Fibroblast of skin of abdomen (primary cell): ENCODE measurements at places on chromosomes 2 and 18.

DNA sequence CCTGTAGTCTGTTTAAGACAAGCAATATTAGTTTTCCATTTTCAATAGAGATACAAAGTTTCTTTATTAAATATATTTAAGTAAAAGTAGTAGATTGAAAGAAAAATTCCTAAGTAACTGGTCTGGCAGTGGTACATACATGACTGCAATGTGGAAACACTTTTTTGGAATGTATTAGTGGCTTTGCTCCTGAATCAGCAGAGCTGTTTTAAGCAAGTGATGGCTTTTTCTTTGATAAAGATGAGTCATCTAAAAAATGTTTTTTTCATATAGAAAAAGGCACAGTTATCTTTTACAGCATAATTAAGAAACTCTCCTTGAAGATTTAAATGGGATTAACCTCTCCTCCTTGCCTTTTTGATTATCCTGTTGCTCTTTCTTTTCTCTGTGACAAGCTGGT lies 34.9 kb downstream of the KDM3A start:
- peak; percentile 59 for DNase-seq

DNA sequence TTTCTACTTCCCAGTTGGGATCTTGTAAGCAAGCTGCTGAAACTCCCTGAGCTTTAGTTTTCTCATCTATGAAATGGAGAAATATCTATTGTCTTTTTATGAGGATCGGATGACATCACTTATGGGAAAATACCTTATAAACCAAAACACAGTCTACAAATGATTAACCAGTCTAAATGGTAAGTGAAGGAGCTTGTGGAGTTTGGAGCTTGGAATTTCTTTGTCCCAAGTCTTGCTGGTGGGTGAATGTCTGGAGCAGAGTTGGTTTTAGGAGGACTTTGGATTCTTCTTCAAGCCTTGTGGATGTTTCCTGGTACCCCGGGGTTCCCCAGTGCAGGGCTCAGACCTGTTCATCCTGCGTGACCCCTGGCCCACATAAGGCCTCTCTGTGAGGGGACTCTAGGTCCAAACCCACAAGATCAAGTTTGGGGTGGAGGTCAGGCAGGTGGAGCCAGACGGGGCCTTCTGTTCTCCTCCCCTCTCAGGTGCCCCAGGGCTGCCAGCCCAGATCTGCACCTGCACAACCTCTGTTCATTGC lies 43.2 kb downstream of the FOSL2 start:
- no peak for DNase-seq

DNA sequence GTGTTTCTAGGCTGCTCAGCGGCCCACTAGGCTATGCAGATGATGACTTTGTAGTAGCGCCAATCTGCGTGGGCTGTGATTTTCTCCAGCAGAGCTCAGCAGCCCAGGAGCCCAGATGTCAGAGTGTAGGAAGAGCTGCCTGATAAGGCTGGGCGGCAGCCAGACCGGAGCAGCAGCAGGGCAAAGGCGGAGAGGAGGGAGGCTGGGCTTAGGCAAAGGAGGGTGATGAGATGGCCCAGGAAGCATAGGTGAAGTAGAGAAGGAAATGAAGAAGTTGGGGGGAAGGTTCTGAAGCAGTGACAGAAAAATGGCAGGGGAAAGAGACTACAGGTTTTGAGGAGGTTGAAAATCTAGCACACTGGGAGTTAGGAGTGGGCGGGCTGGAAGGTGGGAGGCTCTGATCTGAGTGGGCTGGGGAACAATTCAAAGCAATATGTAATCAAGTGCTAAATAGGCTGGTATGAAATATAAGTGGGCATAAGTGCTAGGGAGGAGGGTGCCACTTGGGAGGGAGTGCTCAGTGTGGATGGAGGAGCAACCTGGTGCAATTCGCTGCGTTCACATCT lies 50.6 kb upstream of the STPG4 start:
- DNase-seq: peak; percentile 35

DNA sequence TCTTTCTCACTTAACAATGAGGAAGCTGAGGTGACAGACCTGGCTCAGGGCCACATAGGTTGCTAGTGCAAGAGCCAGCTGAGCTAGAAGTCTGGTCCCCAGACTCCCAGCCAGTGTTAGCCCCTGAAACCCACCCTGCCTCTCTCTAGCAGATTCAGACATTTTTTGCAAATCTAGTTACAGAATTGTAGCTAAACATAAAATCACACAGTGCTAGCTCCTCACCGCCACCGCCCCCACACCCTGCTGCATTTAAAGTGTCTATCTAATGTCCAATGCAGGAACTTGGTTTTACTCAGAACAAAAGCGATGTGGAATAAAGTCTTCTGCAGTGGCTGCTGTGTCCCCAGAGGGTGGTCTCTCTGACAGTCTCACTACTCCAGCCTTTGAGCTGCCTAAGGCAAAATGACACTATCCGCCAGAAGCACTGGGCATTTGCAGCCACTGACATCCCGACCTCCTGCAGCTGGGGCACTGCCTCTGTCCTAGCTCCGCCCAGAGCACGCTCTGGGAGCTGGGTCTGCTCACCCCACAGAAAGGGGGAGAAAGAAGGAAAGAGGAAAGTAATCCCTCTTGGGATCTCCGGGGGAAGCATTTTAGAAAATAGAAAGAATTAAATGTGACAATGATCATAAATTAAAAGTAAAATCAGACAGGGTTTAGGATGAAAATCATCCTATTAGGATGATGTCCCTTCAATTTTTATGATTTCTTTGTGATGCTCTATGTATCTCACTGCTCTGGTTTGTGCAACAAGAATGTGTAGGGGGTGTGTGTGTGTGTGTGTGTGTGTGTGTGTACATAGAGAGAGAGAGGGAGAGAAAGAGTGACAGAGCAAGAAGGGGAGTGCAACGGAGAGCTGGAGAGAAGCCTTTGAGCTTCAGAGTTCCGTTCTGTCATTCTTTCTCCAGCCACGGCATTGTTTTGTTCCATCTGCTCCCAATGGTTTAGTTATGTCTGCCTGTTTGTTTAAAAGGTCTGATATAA lies 50.5 kb upstream of the ST8SIA3 start:
- DNase-seq: no peak

DNA sequence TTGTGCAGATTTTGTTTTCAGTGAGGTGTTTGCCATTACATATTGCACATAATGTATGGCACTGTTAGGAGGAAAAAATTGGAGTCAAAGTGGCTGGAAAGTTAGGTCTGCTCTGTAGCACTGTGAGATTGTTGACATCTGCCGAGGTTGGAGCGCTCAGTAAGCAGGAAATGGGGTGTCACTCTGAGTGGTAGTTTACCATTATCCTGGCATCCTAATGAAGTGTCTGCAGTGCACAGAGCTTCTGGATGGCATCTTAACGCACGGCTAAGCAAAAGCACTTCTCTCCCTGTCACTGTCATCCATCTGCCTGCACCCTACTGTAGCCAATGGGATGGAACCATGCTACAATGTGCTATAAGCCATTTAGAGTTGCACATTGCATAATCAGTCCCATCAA lies 561.9 kb downstream of the ARHGAP15 start:
- DNase-seq: no peak

DNA sequence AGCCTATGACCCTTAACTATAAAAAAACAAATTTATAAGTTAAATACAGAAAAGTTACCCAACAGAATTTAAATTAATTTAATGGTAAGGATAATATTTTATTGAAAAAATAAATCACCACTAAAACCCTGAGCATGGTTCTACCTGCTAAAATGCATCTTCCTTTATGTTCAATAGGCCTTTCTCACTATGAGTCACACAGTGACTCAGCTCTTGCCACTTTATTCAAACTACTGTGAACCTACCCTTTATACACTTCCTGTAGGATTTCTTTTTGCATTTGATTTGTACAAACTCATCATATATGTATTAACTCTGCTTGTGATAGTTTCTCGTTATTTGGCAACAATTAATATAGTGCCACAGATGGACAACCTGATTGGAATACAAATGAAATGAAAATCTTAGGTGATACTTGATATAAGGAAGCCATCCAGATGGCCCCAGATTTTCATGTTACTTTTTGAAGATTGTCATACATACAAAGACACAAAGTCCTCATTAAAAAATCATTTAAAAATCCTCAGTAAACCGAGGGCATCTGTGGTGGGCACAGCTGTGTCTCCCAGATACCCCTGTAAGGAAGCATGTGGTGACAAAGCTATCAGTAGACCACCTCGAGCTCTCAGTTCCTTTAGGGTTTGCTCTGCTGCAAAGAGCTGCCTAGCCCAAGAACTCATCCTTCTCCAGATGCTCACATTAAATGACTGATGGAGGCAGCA lies 55.2 kb upstream of the COBLL1 start:
- peak; percentile 70 for DNase-seq

GRCh38 chr18:56672391-56672790 lies 21.2 kb downstream of the WDR7 start:
- DNase-seq: no peak

DNA sequence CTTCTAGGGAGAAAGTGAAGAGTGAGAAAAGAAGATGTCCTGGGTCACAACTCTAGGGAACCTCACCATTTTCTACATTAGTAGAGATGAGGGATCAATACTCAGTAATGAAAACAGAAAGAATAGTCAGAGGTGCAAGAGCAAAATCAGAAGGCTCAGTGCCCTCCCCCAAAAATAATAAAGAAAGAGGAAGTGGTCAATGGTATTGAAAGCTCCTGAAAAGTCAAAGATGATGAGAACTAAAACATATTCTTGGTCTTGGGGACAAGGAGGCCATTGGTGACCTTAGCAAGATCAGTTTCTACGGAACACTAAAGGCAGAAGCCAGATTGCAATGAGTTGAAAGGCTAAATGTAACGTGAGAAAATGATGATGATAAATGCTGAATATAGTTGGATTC lies 24.5 kb upstream of the MYO1B start:
- no peak for DNase-seq

- peak; percentile 4 for DNase-seq
These were observed 45.2 kb upstream of the RAB6C start for GRCh38 chr2:129934044-129934822.

DNA sequence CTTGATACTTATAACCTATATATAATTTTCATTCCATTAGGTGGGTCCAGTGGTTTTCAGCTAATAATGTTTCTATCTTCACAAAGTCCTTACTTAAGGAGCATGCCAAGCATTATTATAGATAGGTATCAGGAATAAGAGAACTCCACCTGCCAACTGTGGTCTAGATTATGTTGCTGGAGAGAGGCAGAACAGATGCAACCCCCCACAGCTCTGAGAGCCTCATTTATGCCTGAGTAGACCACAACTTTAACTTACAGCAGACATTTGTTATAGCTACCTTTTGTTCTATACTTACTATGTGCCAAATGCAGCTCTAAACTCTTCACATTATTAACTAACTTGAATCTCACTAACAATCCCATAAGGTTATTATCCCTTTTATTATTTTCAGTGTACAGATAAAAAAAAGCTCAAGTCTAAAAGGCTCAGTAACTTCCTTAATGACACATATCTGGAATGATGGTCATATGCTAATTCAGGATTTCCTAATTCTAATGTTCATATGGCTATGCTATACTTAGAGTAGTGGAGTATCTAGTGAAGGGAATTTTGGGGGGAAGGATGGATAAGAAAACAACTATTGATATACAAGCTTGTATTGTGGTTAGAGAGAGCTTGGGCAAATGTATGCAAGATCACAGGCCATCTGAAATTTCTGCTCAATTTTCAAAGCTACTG lies 119.1 kb upstream of the RND3 start:
- no peak for DNase-seq

DNA sequence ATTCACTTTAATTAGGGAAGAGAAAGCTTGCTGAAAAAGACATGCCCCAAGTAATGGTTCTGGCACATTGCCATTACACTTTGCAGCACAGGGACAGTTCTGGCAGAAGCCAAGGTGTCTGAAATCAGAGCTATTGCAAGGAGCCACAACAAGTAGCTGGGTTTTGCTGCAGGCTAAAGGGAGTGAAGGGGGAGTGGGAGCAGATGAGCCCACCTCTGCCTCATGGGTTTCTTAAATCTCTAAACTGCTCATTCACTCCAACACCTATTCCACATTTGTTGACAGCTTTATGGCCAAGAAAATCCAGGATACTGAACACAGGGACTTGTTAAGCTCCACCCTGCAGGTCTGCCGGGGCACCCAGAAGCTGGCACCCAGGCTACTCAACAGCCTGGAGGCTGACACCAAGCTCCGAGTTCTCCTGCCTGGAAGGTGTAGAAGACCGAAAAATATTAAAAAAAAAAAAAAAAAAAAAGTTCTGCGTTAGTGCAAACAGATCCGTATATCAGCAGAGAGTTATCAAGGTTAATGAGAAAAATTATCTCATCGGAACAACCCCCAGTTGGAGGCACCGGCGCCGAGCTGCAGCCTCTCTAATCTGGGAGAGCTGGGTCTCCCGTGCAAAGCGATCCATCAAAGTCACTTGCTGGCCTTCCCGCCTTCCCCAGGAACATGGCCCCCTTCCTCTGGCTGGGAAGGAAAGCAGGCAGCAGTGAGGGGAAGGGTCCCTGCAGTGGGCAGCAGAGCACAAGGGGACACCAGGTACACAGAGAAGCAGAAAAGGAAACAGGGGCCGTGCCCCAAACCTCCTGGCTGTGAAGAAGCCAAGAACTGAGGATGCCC lies 123.7 kb downstream of the HNMT start:
- DNase-seq: no peak

GRCh38 chr2:130251535-130251872 lies 53.3 kb upstream of the TUBA3E start:
- no peak for DNase-seq

- DNase-seq: no peak
These were observed 68.6 kb upstream of the DNAJC10 start for GRCh38 chr2:182647499-182647787.

- no peak for DNase-seq
These were observed 76.9 kb downstream of the MC4R start for GRCh38 chr18:60295674-60296073.

DNA sequence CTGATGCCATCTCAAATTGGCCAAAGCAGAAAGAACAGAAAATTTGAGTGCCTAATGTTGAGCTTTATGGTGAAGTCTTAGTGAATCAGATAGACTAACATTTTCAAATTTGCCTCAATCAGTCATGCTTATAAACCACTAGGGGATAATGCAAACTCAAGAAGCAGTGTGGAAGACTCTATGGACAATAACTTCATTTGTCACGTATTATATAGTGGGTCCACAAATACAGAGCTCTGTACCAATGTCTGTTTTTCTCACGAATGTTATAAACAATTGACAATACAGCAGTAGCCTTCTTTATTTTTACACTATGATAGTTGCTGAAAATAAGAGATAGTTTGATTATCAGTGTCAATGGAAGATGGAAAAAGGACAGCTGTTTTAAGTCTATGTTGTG lies 190.8 kb upstream of the SLC8A1 start:
- no peak for DNase-seq

- DNase-seq: no peak
These were observed 87.6 kb upstream of the FAM110C start for GRCh38 chr2:133675-134593.

- DNase-seq: no peak
These were observed 37.8 kb upstream of the SEC11C start for GRCh38 chr18:59101830-59102414.

- peak; percentile 61 for DNase-seq
These were observed 331.6 kb downstream of the DYSF start for GRCh38 chr2:71784734-71785511.

GRCh38 chr2:134253117-134253704 lies 661 bp upstream of the MGAT5 start:
- no peak for DNase-seq

GRCh38 chr18:43049021-43049420 lies 66.5 kb downstream of the RIT2 start:
- peak; percentile 10 for DNase-seq
